Astrocyte of the spinal cord (primary cell): ENCODE measurements at places on chromosomes 7 and 10.

DNA sequence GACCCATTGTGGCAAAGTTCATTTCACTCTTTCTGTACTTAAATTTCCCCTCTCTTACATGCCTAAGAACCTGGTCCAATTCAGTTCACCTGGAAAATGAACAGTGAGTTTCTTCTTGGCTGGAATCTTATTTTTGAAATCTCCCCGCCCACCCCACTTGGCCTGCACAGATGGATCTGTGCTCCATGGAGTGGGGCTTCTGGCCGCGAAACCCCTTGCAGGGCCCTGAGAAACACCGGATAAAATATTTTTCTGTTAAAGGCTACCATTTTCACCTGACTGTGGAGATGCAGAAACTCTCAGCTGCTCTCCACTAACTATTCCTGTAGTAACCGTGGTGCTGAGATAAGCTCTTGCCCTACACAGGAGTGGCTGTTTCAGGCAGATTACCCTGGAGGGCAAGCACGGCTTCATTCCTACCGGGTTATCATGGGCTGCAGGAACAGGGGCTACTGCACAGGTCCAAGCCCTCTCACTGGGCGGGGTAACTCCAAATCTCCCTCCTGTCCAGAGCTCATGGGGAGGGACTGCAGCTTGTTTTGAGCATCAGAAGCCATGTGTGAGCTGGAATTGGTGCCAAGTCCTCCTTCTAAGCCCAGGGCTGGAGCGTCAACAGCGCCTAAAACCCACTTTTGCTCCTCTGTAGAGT, 118.9 kb downstream of the PRPF18 start:
- peak; percentile 37 for DNase-seq

DNA sequence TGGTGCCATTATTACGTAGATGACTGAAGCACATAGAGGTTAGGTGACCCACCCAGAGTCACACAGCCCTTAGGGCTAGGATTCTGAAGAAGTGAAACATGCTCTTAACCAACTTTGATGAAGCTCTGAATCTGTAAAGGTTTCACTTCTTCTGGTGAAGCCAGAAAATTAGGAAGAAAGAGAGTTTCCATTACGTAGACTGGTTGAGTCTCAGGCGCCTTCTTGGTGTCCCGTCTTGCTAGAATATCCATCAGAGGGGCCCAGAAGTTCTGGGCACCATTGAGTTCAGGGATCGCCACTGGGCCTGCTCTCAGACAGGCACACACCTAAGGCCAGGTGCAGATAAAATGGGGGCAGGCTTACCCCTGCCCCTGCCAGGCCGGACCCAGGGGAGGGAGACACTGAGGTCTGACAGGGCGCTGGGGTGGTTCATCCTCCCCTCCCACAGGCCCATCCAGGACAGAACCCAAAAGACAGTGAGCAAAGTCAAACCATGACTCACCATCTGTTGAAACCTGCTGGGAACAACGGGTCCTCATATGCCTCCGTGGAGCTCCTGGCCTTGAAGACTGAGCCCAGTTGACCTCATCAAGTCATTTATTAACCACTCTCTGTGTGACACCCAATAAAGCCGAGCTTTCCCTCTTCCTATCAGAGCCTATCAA, 33.2 kb downstream of the DRGX start:
- DNase-seq: no peak

DNA sequence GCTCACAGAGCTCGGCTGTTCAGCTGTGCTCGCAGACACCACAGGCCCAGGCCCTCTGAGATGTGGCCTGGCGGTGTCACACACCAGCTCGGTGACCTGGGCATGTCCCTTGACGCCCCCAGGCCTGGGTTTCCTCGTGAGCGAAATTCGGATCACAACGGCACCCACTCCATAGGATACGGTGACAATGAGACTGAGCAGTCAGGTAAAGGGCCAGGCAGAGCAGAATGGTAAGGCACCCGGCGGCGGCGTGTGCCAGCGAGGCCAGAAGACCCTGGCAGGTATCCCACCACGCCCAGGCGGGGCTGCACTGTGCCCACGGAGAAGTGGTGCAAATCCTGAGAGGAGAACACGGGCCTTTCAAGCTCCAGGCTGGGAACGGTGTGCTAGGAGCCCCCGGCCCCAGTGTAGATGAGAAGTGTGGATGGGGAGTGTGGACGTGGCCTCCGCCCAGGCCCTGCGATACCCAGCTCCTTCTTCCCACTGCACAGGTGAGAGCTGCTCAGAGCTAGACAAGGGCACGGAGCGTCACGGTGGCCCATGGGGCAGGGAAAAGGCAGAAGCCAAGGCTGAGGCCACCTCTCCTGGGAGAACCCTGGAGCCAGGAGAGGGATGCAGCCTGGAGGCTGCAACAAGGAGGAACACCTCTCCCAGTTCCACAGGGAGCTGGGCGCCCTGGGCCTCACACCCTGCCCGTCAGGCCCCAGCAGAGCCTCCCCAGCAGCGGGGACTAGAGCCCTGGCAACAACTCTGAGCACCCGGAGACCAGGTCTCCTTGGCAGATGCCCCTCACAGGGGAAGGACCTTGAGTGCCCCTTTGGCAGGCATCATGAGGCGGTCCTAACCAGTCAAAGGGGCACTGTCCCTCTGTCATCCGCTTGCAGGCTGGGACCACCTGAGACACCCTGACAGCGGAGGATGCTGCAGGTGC, 219.1 kb downstream of the MAD1L1 start:
- DNase-seq: no peak

GRCh38 chr7:30136117-30136731, 1.4 kb downstream of the MTURN start:
- DNase-seq: no peak

- DNase-seq: no peak
Measured at GRCh38 chr7:101536232-101536631, 92.9 kb downstream of the MYL10 start.

DNA sequence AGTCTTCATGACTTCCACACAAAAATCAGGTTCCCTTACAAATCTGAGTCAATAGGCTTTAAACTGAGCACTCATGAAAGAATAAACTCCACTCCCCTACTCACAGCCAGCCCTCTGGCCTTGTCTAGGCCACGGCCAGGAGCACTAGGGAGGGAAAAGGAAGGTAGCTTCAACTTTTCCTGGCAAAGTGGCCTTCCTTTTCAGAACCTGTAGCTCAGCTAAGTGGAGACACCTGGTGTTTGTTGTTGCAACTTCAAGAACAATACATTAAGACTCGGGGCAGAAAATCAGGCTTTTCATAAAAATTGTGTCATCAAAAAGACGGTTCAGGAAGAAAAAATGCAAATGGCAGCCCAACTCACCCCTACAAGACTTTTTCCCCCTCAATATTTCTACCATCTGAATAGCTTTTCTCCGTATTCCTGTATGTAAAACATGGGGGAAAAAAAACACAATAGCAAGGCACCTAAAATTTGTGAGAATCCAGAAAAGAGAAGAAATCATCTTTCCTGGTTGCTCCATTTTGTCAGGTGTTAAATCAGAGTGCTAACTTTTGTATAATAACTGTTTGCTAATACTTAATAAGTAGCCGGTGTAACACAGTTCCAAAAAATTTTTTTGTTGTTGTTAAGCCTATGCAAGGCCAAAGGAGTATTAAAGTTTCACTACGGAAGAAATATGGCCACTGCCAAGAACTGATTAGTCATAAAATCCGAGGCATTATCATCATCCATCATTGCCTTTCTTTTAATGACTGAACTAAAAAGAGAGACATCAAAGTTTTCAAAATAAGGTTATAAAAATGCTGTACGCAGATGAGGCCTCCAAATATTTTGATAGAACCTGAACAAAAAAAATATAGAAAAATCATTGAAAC, 66.2 kb upstream of the ARID5B start:
- DNase-seq: peak; percentile 84

DNA sequence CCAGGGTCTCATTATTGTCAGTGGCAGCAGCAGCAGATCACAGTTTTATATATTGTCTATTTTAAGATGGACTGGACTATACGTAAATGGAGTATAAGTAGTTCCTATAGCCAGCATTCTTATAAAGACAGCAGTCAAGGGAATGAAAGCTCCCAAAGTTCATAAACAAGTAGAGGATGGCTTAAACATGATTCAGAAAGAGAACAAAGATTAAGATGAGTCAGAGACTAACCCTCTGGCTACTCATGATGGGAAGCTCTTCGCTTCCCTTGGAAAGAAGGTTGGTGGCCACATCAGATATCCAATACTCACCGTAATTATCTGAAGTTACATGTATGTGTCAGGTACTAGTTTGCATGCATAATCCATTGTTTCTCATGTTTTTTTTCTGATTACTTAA, 277.0 kb downstream of the INHBA start:
- DNase-seq: peak; percentile 80

DNA sequence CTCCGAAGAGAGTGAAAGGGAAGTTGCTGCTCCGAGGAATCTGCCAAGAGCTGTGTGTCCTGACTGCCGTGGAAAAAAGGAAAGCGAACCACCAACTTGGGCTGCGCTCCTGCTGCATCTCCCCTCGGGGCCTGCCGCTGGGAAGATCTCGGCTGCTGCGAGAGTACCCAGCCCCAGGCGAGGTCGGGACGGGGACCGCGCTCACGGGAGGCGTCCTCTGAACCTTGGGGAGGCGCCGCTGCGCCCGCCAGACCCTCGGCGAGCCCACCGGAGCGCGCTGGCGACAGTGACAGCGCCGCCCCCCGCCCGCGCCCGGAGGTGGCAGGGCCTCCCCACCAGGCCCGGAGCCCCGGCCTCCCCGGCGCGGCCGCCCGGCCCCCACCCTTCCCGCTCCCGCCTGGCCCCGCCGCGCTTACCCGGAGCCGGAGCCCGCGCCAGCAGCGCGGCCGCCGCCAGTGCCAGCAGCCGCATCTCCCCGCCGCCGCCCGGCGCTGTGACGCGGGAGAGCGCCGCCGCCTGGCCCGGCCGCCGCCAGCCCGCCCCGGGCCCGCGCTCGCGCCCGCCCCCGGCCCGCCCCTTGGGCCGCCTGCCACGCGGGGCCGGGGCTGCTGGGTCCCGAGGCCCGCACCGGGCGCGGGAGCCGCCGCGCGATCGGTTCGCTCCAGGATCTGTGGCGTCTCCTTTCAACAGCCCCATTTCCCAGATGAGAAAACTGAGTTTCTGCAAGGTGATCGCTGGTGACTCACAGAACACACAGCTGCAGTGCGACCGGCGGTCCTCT, at the start of gene VSTM4:
Gene VSTM4, minus strand, starts transcription at position 508 of the 781 bp plus-strand sequence. Its CDS starts 37 bp downstream, at position 471.
- DNase-seq: peak; percentile 55

DNA sequence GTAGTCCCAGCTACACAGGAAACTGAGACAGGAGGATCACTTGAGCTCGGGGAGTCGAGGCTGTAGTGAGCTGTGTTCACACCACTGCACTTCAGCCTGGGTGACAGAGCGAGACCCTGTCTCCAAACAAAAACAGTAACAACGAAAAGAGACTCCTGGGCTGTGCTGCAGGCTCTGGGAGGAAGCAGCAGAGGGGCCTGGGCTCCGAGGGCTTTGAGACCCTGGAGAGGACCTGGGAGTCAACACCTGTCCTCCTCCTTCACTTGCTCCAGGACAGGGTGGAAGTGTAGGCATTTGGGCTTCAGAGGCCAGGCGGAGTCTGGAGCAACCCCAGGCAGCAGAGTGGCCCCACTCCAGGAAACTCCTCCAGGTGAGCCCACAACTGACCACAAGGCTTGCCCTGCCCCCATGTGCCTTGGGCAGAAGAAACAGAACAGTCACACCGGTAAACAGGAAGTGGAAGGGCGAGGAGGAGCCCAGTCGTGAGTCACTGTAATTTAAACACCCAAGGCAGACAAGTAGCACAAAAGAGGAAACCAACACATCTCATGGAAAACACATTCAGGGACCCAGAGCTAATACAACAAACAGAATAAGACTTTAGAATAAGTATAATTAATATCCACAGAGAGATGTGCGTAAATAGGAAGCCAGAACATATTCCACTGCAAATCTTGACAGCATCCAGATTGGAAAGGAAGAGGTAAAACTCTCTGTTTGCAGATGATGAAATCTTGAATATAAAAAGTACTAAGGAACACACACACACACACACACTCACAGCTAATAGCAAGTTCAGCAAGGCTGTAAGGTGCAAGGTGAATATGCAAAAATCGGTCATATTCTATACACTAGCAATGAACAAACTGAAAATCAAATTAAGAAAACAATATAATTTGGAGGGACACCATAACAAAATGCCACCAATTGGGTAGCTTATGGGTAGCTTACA, 20.5 kb upstream of the RASGEF1A start:
- no peak for DNase-seq

DNA sequence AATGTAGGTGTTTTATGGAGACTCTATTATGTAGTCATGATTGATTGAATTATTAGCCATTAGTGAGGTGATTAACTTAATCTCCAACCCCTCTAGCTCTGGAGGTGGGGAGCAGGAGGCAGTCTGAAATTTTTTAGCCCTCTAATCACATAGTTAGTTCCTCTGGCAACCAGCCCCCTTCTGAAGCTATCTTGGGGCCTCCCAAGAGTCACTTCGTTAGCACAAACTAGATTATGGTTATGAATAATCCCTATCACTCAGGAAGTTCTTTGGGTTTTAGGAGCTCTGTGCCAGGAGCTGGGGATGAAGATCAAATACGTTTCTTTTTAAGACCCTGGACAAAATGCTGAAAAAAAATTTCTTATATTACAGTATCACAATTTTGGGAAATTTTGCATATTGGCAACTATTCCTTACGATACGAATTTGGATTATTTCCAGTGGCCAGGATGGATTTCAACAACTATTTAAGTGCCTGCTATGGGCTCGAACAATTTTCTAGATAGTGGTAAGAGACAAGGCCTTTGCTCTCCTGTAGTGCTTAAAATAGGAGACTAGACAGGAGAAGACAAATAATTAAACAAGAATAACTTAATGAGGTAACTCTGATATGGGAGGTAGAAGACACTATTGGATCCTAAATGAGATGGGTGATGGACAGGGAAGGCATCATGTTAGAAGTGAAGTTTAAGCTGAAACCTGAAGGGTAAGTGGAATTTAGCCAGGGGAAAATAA, 52.9 kb downstream of the BTAF1 start:
- DNase-seq: no peak

- DNase-seq: no peak
Measured at GRCh38 chr7:132451161-132451560, 125.1 kb downstream of the PLXNA4 start.

- DNase-seq: no peak
Measured at GRCh38 chr10:123538401-123539320, 127.5 kb upstream of the GPR26 start.

- peak; percentile 48 for DNase-seq
Measured at GRCh38 chr7:105014693-105015389, 836 bp downstream of the KMT2E start.

GRCh38 chr7:69696054-69696591, 97.8 kb downstream of the AUTS2 start:
- no peak for DNase-seq
